ENCODE measurements at places on chromosomes 5 and 9.

DNA sequence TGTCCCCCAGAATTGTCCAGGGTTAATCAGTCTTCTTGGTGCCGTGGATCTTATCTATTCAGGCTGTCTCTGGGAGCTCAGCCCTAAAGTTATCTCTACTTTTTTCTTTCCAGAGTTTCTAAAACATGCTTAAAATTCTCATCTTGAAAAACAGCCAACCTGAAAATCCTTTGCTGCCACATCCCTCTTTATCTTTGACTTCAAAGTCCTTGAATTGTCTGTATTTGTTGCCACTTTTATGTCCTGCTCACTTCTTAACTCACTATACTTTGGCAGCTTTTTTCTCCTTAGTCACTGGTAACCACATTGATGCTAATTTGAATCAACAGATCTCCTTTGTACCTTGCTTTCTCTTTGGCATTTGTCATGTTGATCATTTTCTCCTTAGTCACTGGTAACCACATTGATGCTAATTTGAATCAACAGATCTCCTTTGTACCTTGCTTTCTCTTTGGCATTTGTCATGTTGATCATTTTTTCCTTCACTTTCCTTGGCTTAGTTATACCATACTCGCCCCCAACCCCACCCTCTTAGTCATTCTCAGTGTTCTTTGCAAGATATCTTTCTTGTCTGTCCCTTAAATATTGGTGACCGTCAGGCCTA lies 8.5 kb downstream of the DMXL1 start:
- no peak for DNase-seq

DNA sequence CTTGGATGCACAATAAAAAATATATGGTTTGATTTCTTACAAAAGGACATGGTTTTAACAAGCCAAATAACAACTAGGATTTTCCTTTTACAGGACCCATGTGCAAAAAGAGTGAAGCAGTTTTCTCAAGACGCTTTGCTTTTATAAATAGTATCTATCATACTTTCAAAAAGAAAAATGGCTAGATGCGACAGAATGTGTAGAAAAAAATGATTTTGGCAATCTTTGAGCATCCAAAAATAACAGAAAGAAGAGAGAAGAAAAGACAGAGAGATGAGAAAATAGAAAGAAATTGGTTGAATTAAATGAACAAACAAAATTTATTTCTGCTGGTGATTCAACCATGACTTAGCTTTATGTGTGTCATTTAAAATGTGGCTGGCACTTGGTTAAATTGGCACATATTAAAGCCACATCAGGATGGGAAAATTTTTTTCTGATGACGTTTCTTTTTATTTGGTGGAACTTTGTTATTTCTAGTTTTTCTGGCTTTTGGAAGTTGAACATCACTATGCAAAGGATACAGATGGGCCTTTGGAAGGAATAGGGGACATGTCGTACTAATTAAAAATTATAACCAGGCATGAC lies 35.6 kb upstream of the NREP start:
- no peak for DNase-seq

GRCh38 chr9:101716629-101717028 lies 21.8 kb downstream of the GRIN3A start:
- no peak for DNase-seq

GRCh38 chr9:134181648-134182034 lies 17.3 kb upstream of the RNU6ATAC start:
- DNase-seq: no peak

DNA sequence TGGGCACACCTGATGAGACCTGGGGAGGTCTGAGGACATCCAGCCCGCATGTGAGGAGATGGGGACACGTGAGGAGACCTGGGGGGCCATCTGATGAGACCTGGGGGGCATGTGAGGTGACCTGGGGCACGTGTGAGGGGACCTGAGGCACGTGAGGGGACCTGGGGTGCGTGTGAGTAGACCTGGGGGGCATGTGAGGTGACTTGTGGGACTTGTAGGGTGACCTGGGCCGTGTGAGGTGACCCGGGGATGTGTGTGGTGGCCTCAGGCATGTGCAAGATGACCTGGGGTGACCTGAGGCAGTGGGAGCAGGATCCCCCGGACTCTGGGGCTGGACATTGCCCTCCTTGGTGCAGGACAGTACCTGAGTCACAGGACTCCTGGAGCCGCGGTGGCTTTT lies 30.6 kb downstream of the PNPLA7 start:
- no peak for DNase-seq

GRCh38 chr9:90842996-90843395 lies 41.4 kb downstream of the SYK start:
- no peak for DNase-seq

- DNase-seq: no peak
Measured at GRCh38 chr5:158876263-158876942, 223.3 kb downstream of the EBF1 start.

- no peak for DNase-seq
Measured at GRCh38 chr9:127106466-127106855, 16.0 kb downstream of the ANGPTL2 start.

DNA sequence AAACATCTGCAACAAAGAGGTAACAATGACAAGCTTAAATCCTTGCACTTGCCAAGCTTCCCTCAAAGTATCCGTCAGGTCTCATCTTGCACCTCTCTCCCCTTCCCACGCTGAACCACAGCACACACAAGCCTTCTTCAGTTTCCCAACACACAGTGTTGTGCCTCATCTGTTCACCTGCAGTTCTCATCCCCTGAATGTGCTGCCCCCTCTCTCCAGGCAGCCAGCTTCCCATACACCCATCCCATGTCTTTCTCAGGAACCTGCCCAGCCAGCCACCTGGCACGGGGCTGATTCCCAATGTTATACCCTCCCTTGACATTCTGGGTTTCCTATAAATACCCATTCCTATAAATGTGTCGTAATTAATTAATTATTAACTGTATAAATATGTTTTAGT lies 314.8 kb downstream of the PRELID2 start:
- no peak for DNase-seq

DNA sequence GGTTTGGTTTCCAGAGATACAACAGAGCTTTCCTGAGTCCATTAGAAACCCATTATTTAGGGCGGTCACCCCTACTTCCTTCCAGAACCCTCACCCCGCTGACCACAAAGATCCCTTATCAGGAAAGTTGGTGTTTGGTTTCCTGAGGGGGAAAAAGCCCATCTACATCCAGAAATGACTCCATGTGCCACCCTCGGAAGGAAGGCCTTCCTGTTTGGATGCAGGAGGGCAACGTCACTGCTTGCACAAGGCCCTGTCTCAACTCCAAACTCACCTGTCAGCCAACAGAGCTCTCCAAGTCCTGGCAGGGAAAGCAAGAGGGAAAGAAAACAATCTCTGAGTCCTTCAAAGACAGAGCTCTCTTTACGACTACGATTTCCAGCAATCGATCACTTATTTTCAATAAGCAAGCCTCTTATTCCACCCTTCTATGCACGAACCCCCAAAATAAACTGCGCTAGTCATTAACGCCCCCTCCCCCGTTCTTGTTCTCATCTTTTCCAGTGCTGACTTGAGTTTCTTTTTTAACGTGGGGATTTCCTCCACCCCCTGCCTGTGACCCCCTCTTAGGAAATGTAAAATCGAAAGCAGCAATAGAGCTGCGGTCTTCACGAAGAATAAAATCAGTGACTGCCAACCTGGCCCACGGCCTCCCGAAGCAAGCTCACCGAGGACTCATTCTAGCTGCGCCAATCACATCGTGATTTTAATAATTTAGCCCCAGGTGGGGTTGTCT lies 35.7 kb upstream of the NTNG2 start:
- no peak for DNase-seq

GRCh38 chr5:115170134-115170928 lies 623 bp upstream of the TRIM36 start:
- DNase-seq: peak; percentile 5

DNA sequence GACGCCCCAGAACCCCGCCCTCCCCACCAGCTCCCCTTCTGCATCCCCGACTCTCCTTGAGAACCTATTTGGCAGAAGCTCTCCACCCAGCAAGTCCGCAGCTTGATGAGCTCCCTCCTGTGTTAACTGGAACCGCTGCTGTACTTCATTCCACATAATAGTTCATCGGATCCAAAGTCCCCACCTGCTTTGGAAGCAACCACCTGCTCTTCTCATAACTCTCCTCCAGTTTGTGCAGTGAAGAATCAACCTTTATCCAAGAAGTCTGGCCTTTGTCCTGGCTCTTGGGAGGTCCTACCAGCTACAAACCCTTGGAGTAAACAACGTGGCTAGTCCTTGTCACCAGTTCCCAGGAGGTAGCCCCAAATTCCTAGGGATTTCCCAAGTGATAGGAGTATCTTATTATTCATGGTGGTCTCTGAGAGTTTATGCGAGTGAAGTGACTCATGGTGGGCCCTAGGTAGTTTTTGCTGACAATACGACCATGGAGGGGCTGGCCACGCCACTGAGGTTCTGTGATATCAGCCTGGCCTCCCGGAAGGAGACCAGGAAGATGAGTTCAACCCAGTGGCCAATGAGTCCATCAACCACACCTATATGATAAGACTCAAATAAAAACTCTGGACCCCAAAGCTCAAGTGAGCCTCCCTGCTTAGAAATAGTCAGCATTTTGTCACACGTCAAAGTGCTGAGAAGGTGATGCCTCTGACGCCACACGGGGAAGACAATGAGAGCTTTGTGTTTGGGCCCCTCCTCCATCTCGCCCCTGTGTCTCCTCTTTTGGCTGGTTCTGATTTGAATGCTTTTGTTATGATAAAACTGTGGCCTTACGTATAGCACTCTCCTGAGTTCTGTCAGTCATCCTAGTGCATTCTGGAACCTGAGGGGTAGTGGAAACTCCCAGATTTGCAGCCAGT lies 3.6 kb upstream of the IL4 start:
- DNase-seq: no peak

GRCh38 chr9:89177944-89178829 lies at the start of gene SHC3:
TSS of gene SHC3 (minus strand) at chr9:89178818. CDS start at chr9:89178460, 358 bp downstream.
- no peak for DNase-seq

DNA sequence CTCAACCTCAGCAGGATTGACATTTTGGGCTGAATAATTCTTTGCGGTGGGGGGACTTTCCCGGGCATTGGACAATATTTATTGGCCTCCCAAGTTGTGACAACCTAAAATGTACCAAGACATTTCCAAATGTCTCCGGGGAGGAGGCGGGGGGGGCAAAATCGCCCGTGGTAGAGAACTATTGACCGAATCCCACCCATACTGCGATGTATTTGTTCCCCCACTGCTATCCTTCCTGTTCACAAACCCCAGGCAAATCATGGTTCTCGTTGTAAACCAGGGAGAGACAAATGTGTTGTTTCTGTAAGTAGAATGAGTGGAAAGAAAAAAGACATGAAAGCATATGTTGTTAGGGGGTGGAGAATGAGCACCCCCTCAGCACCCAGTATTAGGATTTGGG lies 141.9 kb downstream of the PSAT1 start:
- no peak for DNase-seq

DNA sequence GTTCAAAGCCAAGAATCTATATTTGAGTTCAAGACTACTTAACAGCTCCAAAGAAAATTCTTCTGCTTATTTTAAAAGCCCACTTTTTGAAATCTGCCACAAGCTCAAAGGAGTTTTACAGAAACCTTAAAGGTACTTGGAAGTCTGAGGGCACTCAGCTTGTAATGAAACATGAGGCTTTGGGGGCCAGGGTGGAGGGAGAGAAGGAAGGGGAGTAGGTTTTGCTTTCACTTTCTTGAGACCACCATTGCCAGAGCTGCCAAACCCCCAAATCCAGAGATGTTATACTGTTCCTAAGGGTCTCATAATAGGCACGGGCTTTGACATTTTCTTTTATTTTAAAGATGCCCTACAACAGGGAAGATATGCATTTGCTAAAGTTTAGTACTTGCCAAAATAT lies 42.6 kb upstream of the TNFAIP8 start:
- DNase-seq: no peak

GRCh38 chr5:79120221-79120620 lies 8.6 kb downstream of the BHMT start:
- no peak for DNase-seq

DNA sequence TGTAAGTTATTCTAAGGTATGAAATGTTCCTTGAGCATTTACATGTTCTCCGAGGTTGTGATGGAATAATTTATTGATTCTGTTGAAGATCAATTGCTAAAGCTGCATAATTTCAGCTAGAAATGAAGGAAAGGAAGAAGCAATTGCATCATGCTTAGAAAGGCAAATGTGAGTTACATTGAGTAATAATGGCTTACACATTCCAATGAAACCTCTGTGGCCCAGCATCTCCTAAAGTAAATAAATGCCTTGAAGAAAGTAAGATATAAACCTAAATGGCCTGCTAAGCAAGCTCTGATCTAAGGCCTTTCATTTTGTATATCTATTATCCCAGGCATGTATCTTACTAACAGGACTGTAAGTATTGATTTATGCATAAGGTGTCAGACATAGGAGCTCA lies 677.3 kb upstream of the RGMB start:
- DNase-seq: no peak

- DNase-seq: no peak
Measured at GRCh38 chr5:108911055-108911454, 163.4 kb downstream of the FER start.

- no peak for DNase-seq
Measured at GRCh38 chr5:146667633-146668272, 151.8 kb upstream of the GPR151 start.

- DNase-seq: no peak
Measured at GRCh38 chr5:150270541-150271295, 18.9 kb downstream of the CAMK2A start.

DNA sequence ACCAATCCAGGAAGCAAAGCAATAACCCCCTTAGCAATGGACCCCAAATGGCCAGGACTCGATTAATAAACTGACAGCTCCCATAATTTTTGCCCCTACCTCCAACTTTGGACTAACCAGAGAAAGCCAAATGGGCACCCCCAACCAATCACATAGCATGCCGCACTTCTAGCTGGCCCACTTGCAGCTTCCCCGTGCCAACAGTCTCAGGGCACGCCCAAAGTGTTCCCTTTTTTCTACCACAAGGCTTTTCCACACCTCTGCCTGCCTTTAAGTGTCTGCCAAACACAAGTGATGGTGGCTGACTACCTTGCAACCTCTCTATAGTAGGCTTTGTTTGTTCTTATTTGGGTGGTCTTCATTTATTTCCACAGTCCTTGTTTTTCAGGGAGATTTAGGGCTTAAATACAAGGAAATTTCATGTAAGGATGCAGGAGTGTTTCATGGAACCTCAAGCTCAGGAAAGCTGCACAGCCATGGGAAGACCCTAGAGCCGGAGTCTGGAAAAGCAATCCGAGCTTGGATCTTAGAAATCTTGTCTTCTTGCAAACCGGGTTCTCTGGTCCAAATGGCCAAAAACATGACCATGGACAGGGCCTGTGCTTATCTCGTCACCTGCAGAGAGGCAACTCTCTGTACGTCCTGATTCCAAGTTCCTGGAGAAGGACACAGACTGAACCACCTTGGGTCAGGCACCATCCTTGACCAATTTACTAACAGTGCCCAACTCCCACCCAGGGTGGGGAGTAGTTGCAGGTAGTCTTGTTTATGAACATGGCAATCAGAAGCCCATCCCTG lies 89.2 kb downstream of the THBS4 start:
- DNase-seq: no peak

DNA sequence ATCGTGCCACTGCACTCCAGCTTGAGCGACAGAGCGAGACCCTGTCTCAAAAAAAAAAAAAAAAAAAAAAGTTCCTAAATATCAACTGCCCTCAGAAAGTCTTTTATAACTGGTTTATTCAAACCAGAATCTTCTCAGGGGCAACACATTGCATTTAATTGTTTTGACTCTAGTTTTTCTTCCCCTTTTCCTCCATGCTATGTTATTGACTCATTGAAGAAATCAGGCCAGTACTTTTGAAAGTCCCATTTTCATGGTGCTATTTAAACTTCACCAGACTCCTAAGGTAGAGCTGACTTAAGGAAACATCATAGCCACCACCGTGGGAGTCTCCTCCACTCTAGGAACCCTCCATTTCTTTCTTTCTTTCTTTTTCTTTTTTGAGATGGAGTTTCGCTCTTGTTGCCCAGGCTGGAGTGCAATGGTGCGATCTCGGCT lies 83.1 kb upstream of the IL6ST start:
- DNase-seq: no peak

- DNase-seq: no peak
Measured at GRCh38 chr5:139911425-139912120, 116.0 kb downstream of the PSD2 start.

All from germinal center (tissue), 1 donor.